Effector memory CD4-positive, alpha-beta T cell (primary cell): ENCODE measurements at places on chromosomes 2 and 18.

GRCh38 chr18:31104444-31104843 lies 2.2 kb upstream of the DSC2 start:
- no peaks in the 10 kb centered on the region for H3K36me3 ChIP-seq
- no peak overlapping the region for H3K4me3 ChIP-seq
- H3K4me1 ChIP-seq, result no peaks in the 10 kb centered on the region
- DNase-seq, result no peak

GRCh38 chr18:50283469-50284209 lies 2.3 kb upstream of the MBD1 start:
- DNase-seq, result no peak
- no peak overlapping the region for H3K27ac ChIP-seq
- H3K4me1 ChIP-seq, result peaks cover 33% of the 10 kb centered on the region
- H3K27me3 ChIP-seq, result no peaks in the 10 kb centered on the region
- peaks cover 20% of the 10 kb centered on the region for H3K36me3 ChIP-seq

GRCh38 chr2:28496781-28497180 lies 921 bp downstream of the PLB1 start:
- H3K4me1 ChIP-seq, result no peaks in the 10 kb centered on the region
- no peaks in the 10 kb centered on the region for H3K36me3 ChIP-seq
- no peak overlapping the region for H3K4me3 ChIP-seq
- no peak for DNase-seq

- no peak overlapping the region for H3K4me3 ChIP-seq
- H3K4me1 ChIP-seq, result no peaks in the 10 kb centered on the region
- no peaks in the 10 kb centered on the region for H3K36me3 ChIP-seq
- no peak for DNase-seq
Measured at GRCh38 chr2:184847331-184847730, 249.0 kb downstream of the ZNF804A start.

GRCh38 chr2:158315803-158316414 lies 140.6 kb downstream of the CCDC148 start:
- H3K4me1 ChIP-seq, result no peaks in the 10 kb centered on the region
- H3K36me3 ChIP-seq, result no peaks in the 10 kb centered on the region
- H3K27me3 ChIP-seq, result no peaks in the 10 kb centered on the region
- H3K27ac ChIP-seq, result no peak overlapping the region
- no peak for DNase-seq

- H3K4me3 ChIP-seq, result no peak overlapping the region
- H3K27me3 ChIP-seq, result no peaks in the 10 kb centered on the region
- DNase-seq, result no peak
- H3K27ac ChIP-seq, result no peak overlapping the region
- H3K4me1 ChIP-seq, result no peaks in the 10 kb centered on the region
Measured at GRCh38 chr18:76643996-76644395, 149.0 kb upstream of the ZNF516 start.

- H3K4me3 ChIP-seq, result no peak overlapping the region
- no peaks in the 10 kb centered on the region for H3K4me1 ChIP-seq
- H3K27ac ChIP-seq, result no peak overlapping the region
- no peaks in the 10 kb centered on the region for H3K36me3 ChIP-seq
- no peak for DNase-seq
- H3K27me3 ChIP-seq, result no peaks in the 10 kb centered on the region
Measured at GRCh38 chr2:162888652-162889051, 50.1 kb upstream of the KCNH7 start.

- peaks cover 20% of the 10 kb centered on the region for H3K4me1 ChIP-seq
- no peak overlapping the region for H3K27ac ChIP-seq
- no peak for DNase-seq
- no peaks in the 10 kb centered on the region for H3K36me3 ChIP-seq
Measured at GRCh38 chr2:134141598-134142340, 112.1 kb upstream of the MGAT5 start.

- no peaks in the 10 kb centered on the region for H3K36me3 ChIP-seq
- no peak overlapping the region for H3K27ac ChIP-seq
- H3K4me3 ChIP-seq, result no peak overlapping the region
- H3K27me3 ChIP-seq, result no peaks in the 10 kb centered on the region
Measured at GRCh38 chr2:158312981-158313380, 143.6 kb downstream of the CCDC148 start.

DNA sequence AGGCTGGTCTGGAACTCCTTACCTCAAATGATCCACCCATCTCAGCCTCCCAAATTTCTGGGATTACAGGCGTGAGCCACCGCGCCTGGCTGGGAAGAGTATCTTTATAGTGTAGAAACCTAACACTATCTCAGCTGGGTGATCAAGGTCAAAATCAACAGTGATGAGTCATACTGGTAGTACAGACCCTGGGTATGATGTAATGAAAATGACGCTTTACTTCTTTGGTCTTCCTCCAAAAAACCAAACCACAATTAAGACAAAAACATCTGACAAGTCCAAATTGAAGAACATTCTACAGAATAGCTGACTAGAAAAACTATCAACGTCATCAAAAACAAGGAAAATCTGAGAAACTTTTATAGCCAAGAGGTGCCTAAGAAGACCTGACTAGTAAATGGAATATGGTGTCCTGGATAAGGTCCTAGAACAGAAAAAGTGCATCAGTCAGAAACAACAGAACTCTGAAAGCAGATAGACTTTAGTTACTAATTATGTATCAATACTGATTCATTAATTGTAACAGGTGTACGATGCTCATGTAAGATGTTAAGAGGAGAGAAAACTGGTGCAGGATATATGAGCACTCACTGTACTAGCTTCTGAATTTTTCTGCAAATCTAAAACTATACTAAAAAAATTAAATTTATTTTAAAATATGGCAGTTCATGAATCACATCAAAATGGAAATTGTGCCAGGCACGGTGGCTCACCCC lies 25.4 kb downstream of the PDCL3 start:
- H3K27ac ChIP-seq, result peak overlapping the region; percentile 42
- H3K4me1 ChIP-seq, result peaks cover 8% of the 10 kb centered on the region
- H3K27me3 ChIP-seq, result no peaks in the 10 kb centered on the region
- DNase-seq, result no peak
- H3K36me3 ChIP-seq, result no peaks in the 10 kb centered on the region

DNA sequence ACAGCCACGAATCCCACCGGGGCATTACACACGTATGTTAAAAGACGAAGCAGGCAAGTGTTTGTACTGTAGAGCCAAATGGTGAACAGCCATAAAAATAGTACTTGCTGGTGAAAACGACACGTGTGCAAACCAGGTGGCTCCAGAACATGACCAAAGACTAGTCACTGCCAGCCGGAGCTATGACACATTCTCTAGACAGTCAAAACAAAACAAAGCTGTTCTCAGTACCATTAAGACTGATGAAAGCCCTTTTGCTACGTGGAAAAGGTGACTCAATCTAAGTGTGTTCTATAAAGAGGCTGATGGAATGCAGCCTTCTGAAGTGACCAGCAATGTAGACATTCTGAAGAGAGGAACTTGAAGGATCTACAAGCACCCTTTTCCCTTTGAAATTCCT lies 367.7 kb upstream of the NETO1 start:
- H3K4me3 ChIP-seq, result no peak overlapping the region
- no peaks in the 10 kb centered on the region for H3K36me3 ChIP-seq
- DNase-seq, result no peak
- H3K27ac ChIP-seq, result no peak overlapping the region

- peaks cover 13% of the 10 kb centered on the region for H3K4me1 ChIP-seq
- H3K27ac ChIP-seq, result no peak overlapping the region
- peaks cover 3% of the 10 kb centered on the region for H3K36me3 ChIP-seq
- DNase-seq, result no peak
- no peak overlapping the region for H3K4me3 ChIP-seq
- H3K27me3 ChIP-seq, result no peaks in the 10 kb centered on the region
Measured at GRCh38 chr2:225017713-225018112, 24.6 kb downstream of the DOCK10 start.

- no peak overlapping the region for H3K4me3 ChIP-seq
- no peaks in the 10 kb centered on the region for H3K4me1 ChIP-seq
- H3K36me3 ChIP-seq, result peaks cover 51% of the 10 kb centered on the region
- H3K27ac ChIP-seq, result no peak overlapping the region
Measured at GRCh38 chr2:20625491-20626391, 25.2 kb downstream of the HS1BP3 start.

DNA sequence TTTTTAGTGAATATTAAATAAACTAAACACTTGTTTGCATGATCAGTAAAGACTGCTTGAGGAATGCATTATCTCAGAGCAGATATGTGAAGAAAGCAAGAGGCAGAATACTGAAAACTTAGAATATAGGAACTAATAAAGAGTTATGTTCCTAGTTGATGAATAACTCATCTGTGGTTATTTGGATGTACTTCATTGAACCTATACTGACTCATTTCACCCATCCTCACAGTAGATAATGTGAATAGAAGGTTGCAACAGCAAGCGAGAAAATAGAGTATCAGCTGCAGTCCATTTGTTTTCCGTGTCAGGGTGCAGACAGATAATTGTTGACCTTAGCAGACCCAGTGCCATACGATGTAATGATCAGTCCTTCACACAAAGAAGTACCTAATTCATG lies 945.7 kb upstream of the LRRTM1 start:
- no peak overlapping the region for H3K4me3 ChIP-seq
- no peaks in the 10 kb centered on the region for H3K36me3 ChIP-seq
- no peaks in the 10 kb centered on the region for H3K27me3 ChIP-seq
- no peak overlapping the region for H3K27ac ChIP-seq
- DNase-seq, result no peak

GRCh38 chr2:65595630-65596029 lies 163.2 kb upstream of the SPRED2 start:
- H3K4me3 ChIP-seq, result no peak overlapping the region
- no peaks in the 10 kb centered on the region for H3K4me1 ChIP-seq
- no peaks in the 10 kb centered on the region for H3K27me3 ChIP-seq
- H3K27ac ChIP-seq, result no peak overlapping the region
